ENCODE measurements at places on chromosomes 16 and 17.
A peak's percentile ranks its signal among the peaks of the same experiment; 100 is the strongest.

DNA sequence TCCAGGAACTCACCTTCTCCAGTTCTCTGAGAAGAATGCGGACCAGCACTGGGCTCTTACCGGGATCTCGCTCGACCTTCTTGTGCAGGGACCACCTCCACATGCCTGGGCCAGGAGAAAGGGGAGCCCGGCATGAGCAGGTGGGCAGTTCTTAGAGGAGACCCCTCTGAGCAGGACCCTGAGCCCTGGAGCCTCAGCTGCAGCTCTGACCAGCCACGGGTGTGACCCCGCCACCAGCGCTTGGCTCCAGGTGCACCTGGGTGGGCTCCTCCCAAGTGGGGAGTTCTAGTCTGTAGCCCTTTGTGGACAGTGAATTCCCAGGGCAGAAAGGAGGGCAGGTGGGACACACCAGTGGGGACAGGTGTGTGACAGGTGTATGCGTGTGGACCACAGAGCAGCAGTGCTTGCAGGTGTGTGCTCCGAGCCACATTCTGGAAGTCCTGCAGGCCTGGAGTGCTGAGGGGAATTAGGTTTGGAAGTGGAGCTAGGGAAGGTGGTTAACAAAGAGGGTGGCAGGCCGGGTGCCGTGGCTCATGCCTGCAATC lies 28.9 kb downstream of the PIK3R6 start:
- DNase-seq, result no peak

- no peak for DNase-seq
Observed at GRCh38 chr17:69117855-69118784, 23.6 kb downstream of the ABCA6 start.

- DNase-seq, result no peak
Observed at GRCh38 chr17:19384723-19385391, 2.1 kb downstream of the MFAP4 start.

- no peak for DNase-seq
Observed at GRCh38 chr17:52283872-52284271, 125.4 kb upstream of the CA10 start.

DNA sequence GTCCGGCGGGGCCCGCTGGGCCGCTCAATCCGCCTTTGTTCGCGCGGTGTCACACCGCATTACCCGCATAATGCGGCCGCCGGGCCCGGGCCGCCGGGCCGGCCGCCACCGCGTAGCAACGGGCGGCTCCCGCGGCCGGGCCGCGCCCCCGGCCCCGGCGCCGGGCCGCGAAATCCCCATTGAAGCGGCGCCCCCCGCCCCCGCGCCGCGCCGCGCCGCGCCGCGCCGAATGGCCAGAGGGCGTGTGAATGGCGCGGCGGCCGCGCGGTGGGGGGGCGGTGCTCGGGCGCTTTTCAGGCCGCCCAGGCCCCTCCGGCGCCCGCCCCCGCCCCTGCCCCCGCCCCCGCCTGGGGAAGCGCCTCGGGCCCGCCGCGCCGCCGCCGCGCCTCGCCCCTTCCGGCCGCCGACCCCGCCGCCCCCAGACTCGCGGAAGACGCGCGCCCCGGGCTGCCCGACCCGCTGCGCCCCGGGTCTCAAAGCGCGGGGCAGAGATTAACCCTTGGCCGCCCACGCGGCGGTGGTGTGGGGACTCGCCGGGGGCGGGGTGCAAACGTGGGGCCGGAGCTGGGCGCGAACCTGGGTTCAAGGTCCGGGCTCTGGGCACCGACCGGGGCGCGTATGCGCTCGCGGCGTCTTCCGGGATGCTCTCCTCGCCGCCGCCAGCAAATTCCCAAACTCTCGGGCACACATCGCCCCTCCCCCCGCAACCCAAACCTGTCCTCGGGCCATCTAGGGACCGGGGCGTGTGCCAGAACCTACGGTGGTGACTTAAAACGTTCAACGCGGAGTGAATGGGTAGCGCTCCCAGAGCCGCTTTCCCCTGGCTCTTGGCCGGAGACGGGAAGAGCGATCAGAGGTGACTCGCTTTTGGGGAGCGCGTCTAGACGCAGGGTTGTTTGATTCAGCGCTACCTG lies 46.7 kb downstream of the WNT3 start:
- peak; percentile 73 for DNase-seq

DNA sequence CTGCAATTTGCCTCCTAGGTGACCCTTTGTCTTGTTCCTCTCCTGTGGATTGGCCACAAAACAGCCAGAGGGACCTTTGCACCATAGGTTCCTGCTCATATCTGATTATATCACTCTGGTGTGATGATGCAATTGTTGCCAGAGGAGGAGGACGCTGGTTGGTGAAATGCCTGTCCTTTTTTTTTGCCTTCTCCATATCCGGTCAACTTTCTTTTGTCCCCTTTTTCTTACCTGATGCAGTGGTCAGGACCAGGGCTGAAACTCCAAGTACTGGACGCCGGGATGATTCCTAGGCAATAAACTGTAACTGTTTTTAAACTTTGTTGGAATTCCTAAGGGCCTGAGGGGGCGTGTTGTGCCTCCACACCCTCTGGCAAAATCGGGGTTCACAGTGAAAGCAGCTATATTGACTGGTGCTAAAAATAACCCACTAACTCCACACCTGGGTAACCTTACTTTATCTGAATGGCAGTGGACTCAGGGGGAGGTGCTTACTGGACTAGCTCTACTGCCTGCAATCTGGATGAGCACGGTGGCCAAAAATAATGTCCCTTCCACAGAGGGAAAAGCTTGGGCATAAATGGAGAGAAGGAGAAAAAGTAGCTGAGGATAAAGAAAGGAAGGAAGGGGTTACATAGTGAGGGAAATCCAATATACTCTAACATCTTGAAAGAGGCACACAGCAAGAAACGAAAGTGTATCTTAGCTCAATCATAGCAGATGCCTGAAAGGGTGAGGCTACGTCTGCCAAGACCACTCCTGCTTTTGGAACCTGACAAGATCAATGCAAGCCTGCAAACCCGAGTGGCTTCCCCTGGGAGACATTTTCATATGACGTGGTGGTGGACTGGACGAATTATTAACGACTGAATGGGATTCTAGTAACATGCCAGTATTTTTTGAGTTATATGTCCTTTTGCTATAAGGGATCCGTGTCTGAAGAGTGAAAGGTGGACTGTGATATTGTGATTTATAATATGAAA lies 28.4 kb upstream of the ZNF423 start:
- DNase-seq, result no peak

DNA sequence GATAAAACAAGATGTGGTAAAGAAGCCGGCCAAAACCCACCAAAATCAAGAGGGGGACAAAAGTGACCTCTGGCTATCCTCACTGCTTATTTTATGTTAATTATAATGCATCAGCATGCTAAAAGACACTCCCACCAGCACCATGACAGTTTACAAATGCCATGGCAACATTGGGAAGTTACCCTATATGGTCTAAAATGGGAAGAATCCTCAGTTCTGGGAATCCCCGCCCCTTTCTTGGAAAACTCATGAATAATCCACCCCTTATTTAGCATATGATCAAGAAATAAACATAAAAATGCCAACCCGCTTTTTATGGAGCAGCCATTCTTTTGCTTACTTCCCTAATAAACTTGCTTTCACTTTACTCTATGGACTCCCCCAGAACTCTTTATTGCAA lies 25.6 kb downstream of the CMTR2 start:
- no peak for DNase-seq

DNA sequence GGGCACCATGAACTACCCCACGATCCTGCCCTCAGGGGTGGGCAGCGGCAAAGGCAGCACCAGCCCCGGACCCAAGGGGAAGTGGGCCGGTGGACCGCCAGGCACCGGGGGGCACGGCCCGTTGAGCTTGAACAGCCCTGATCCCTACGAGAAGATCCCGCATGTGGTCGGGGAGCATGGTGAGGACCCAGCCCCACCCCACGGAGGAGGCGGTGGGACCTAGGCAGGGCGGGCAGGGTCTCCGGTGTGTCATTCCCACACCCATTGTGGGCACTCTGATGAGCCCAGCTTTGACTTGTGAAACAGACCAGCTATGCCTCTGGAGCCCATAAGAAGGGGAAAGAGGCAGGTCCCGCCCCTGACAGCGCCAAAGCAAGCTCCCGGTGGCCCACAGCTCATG lies 22.8 kb downstream of the TPSG1 start:
- no peak for DNase-seq

DNA sequence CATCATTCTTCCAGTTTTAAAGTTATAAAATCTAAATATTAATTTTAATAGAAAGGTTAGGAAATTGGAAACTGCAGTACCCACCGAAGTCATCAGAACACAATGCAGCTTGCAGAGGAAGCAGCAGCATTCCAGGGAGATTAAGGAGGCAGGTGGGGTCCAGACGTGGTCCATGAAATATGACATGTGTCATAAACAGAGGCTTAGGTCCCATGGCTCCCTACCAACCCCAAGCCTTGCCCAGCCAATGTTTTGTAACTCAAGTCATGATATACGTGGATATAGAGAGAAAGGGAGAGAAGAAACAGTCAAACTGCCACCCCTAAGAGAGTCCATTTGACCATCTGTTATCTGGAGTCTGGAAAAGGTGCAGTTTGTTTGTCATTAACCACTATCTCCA lies 670.0 kb downstream of the TOX3 start:
- DNase-seq, result no peak

- DNase-seq, result no peak
Observed at GRCh38 chr17:40931311-40931710, 6.1 kb downstream of the KRT23 start.

GRCh38 chr17:65097110-65097509 lies 40.1 kb upstream of the RGS9 start:
- DNase-seq, result no peak

DNA sequence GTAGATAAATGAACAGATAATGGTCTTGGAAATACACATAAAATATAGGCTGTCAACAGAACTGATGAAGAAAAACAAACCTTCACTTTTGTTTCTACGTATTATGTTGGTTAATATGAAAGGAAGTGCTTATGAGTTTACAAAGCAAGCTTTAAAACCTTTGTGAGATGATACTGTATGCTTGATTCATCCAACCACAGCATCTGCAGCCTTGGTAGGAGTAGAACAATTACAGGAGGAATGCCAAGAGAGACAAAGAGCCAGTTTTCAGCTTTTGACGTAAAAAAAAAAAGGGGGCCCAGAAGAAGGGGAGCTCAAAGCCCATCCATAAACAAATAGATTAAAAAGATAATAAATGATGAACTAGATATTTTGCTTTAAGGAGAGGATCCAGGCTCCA lies 13.3 kb downstream of the FAM20A start:
- DNase-seq, result no peak

GRCh38 chr16:87721622-87722585 lies 43.9 kb downstream of the KLHDC4 start:
- no peak for DNase-seq

DNA sequence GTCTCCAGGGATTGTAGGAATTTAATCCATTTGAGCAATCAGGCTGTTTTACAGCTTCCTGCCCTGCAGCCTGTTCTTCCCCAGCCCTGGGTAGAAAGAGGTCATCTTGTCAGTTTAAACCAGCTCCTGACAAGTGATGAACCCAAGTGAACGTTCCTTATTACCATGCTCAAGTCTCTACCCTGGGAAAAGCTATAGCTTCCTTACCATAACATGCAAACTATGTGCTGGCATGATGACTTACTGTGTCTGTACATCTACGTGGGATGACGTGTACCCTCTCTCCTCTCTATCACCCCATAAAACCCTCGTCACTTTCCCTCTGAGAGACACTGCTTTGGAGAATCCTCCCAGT lies 452.2 kb downstream of the XYLT1 start:
- DNase-seq, result peak; percentile 8

DNA sequence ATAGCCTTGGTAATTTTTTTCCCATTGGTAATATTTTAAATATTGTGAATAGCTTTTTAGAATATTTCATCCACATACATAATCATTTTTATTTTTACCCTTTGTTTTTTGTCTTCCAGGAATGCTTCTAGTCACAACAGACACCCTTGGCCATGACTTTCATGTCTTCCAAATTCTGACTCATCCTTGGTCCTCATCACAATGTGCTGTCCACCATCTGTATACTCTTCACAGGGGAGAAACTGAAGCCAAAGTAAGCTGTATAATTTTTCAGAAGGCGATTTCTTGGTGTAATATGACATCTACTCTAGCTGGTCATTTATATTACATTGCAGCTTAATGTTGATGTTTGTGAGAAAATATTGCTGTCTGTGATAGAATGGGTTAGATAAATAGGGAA lies 269.4 kb downstream of the BCAS3 start:
- no peak for DNase-seq

DNA sequence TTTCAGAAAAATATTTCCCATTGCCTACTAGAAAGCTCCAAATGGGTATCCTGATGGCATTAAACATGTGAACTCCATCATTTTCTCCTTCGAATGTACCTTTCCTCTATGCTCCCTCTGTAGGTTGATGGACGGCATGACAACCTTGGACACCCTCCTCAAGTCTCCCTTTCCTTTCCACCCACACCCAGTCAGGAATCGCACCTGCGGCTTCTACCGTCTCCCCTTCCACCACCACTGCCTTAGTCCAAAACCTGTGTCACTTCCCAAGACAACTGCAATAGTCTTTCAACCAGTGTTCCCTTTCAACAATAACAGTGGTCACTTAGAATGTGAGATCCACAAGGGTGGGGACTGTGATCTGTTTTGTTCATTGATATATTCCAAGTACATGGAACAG lies 233.1 kb upstream of the AXIN2 start:
- peak; percentile 36 for DNase-seq

GRCh38 chr16:715477-716199 lies 720 bp downstream of the METRN start:
- DNase-seq, result peak; percentile 46

- no peak for DNase-seq
Observed at GRCh38 chr16:49055824-49056545, 225.7 kb downstream of the CBLN1 start.

- no peak for DNase-seq
Observed at GRCh38 chr17:62014526-62014925, 50.6 kb downstream of the MED13 start.

DNA sequence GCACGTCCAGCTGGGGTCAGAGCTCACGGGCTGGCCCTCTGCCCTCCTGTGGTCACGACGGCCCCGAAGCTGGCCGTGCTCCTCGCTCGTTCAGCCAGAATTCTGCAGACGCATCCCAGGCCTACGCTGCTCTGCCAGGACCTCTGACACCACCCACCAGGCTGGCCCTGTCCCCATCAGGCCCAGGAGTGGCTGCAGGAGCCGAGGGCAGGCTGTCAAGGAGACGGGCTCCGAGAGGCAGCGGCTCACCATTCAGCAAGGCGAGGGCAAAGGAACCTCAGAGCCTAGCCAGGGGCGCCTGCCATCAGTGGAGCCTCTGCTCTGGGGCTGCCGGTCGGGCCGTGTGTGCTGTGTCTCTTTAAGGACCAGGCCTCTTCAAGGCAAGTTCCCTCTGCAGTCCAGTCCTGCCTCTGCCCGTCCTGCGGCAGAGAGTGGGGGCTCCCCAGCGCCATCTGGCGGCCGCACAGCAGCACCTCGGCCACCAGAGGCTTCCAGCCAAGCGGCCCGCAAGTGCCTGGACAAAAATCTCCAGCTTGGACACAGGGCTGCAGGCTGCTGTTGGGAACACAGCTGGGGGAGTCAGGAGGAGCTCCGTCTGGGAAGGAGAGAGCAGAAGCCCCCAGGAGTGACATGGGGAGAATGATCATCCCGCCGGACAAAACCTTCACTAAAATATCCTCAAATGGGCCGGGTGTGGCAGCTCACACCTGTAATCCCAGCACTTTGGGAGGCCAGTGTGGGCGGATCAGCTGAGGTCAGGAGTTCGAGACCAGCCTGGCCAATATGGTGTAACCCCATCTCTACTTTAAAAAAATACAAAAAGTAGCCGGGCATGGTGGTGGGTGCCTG lies 7.4 kb upstream of the ABR start:
- peak; percentile 85 for DNase-seq
